ENCODE measurements at places on chromosomes 7 and 10.

GRCh38 chr10:124013916-124014315 lies 79.5 kb downstream of the CHST15 start:
- no peak for DNase-seq

DNA sequence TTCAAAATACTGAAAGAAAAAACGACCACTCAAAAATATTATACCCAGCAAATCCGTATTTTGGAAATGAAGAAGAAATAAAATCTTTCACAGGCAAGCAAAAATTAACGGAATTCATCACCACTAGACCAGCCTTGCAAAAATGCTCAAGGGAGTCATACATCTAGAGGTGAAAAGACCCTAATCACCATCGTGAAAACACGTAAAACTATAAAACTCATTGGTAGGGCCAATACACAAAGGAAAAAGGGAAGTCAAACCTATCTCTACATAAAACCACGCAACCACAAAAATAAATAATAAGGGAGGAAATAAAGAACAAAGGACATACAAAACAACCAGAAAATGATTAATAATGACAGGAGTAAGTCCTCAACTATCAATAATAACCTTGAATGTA lies 6.6 kb upstream of the AKR1B1 start:
- no peak for DNase-seq

DNA sequence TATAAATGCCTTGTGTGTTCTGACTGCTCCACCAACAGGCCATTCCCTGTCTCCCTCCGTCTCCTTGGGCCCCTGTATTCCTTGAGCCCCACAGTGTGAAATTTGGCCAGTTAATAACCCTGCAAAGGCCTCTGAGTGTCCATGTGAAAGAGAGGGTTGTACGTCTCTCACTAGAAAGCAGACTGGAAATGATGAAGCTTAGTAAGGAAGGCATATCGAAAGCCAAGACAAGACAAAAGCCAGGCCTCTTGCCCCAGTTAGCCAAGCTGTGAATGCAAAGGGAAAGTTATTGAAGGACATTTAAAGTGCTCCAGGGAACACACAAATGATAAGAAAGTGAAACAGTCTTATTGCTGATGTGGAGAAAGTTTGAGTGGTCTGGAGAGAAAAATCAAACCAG lies 680.2 kb downstream of the SDK1 start:
- DNase-seq: no peak

DNA sequence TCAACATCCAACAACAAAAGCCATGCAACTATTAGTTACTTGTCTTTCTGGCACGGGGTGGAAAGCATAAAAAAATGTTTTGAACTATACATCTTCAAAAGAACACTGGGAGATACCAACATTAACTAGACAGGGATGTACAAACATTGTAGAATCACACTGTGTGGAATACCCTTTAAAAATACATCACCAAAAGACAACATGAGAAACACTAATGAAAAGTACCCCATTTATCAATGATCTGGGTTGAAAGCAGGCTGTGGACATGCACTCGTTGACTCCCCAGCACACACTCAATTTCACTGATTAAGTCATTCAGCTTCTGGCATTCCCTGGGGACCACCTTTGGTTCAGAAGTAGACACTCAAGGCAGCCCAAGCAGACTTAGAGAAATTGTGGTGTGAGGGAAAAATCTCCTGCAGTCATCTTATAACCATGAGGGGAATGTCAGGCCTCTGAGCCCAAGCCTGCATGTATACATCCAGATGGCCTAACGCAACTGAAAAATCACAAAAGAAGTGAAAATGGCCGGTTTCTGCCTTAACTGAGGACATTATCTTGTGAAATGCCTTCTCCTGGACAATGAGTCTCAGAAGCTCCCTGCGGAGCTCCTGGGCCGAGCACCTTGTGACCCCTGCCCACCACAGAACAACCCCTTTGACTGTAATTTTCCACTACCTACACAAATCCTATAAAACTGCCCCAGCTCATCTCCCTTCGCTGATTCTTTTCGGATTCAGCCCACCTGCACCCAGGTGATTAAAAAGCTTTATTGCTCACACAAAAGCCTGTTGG lies 53.0 kb downstream of the CACUL1 start:
- no peak for DNase-seq

DNA sequence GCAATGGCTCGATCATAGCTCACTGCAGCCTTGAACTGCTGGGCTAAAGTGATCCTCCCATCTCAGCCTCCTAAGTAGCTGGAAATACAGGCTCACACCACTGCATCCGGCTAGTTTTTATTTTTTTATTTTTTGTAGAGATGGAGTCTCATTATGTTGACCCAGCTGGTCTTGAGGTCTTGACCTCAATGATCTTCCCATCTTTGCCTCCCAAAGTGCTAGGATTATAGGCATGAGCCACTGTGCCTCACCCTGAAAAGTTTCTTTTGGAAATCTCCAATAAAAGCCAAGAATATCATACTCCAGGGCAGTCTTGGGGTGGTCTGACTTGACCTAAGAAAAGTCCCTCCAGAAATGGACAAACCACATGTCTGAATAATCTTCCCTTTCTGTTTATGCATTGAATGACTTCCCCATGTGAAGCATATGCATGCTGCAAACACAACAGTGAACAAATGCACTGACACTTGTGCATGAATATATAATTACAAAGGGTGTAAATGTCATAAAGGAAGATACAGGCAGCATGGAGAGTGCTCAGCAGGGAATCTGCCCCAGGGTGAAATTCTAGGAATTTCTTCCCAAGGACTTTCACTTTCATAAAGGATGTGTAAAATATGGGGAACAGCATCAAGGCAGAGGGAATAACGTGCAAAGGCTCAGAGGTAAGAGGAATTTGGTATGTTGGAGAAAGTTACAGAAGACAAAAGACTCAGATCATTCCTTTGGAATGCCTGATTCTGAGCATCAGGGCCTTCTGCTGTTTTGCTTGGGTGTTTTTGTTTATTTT lies 142.4 kb upstream of the LYZL1 start:
- no peak for DNase-seq

DNA sequence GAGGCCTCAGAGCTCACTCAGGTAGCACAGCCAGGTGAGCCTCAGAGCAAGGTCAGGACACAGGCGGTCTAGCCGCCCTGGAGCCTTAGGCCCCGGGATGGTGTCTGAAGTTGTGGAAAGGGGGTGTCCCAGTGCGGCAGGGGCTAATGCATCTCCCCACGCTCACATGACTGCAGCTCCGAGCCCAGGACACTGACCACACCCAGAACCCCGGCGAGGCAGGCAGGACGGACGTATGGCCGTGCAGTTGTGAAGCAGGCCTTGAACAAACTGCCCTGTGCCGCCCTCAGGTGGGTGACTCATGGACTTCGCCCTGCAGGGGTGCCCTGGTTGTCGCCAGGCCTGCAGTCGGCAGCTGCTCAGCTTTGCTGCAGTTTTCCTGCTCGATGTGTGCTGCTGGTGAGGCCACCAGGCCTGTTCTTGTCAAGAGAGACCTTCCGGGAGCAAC lies 5.0 kb upstream of the PRKAR1B start:
- no peak for DNase-seq
